ENCODE measurements at places on chromosomes 5 and 9. TPM values are rescaled to one million over a fixed set of nuclear protein-coding genes. Genes with fewer than 3 reads are reported as not detected.

GRCh38 chr5:148401604-148402003, 17.8 kb downstream of the FBXO38 start:
- H3K27me3 ChIP-seq, result no peaks in the 10 kb centered on the region
- DNase-seq, result no peak
- H3K36me3 ChIP-seq, result no peaks in the 10 kb centered on the region
- H3K4me3 ChIP-seq, result no peak overlapping the region

Gene C9
- not detected for total RNA-seq

GRCh38 chr9:91154686-91155085, 207.0 kb downstream of the AUH start:
- no peaks in the 10 kb centered on the region for H3K36me3 ChIP-seq
- H3K27ac ChIP-seq, result no peak overlapping the region
- no peak for DNase-seq
- H3K4me3 ChIP-seq, result no peak overlapping the region
- H3K4me1 ChIP-seq, result peaks cover 3% of the 10 kb centered on the region

- H3K4me1 ChIP-seq, result no peaks in the 10 kb centered on the region
- H3K36me3 ChIP-seq, result no peaks in the 10 kb centered on the region
- DNase-seq, result no peak
- no peak overlapping the region for H3K4me3 ChIP-seq
These were observed 147.5 kb downstream of the LURAP1L start for GRCh38 chr9:12922224-12922866.

DNA sequence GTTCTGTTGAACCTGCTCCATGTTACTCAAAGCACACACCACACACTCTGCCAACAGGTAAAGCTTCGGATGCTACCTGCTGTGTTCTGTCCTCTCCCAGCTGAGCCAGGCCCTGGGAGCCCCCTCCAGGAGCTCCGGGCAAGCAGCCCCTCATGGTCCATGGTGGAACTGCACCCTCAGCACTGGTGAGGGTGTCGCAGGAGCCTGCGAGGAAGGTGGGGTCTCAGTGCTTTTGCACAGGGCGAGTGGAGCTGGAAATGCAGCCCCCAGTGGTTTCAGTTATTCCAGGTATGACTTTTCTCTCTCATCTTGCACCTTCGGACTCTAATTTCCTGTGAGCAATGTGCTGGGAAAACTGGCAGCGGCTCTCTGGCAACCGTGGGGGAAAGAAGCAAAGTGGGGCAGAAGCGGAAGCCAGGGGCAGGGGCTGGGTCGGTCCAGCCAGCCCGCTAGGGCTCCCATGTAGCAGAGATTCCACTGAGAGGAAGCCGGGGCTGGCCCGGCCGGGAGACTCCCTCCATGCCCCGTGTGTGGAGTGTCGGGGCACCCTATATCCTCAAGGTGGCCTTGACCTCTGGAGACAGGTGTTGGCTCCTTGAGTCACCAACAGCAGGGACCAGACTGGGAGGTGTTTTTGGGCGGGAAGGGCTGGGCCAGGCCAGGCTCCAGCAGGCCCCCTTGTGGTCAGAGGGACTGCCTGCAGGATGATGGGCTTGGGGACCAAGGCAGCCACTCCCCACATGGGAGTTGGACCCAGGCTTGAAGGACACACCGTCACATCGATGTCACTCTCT, 75.6 kb upstream of the PRSS3 start:
- no peak overlapping the region for H3K27ac ChIP-seq
- H3K27me3 ChIP-seq, result peaks cover 26% of the 10 kb centered on the region
- no peaks in the 10 kb centered on the region for H3K36me3 ChIP-seq

GRCh38 chr9:71814815-71815214, 46.5 kb upstream of the CEMIP2 start:
- no peaks in the 10 kb centered on the region for H3K27me3 ChIP-seq
- DNase-seq, result no peak

Gene PCDHB3
- 0.64 TPM for total RNA-seq

Gene RAD50
- 47.5 TPM for total RNA-seq

Gene SNX24
- total RNA-seq, result 10.7 TPM

DNA sequence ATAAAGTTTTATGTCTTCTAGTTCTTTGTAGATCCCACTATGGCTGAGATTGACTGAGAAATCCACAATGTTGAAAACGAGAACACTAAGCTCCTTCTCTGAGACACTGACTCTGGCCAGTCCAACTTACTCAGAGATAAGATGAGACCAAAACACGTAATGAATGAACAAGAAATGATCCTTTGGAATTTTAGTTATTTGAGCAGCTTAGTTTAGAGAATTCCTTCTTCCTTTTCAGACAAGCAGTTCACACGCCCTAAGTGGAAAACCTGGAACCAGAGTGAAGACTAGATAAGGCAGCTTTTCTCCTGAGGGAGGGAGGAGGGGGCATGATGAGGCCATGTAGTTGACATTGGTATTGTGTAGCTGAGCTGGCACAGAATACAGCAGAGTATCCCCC, 139.6 kb downstream of the GABRB2 start:
- no peaks in the 10 kb centered on the region for H3K36me3 ChIP-seq
- no peak overlapping the region for H3K27ac ChIP-seq
- no peak overlapping the region for H3K4me3 ChIP-seq
- H3K4me1 ChIP-seq, result no peaks in the 10 kb centered on the region
- H3K27me3 ChIP-seq, result no peaks in the 10 kb centered on the region
- no peak for DNase-seq

DNA sequence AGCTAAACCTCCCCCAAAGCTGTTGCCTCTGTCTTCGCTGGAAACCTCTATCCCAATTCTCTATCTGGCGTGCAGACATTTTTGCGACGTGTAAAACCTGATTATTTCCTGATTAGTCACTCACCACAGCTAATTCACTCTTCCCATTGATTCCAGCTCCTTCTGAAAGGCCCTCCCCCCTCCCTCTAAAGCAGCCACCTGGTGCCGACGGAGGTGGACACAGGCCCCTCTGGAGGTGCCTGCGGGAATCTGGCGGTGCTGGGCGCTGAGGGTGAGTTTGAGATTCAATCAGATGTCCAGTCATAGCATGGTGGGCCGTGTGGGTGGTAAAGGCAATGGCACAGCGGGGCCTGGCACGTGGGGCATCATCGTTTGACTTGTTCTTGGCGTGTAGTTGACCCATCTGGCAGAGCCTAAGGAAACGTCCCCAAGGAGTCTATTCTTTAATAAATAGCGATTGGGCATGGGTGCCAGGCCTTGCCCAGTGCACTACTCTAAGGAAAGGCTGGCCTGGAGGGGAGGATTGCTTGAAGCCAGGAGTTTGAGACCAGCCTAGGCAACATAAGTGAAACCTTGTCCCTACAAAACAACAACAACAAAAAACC, 271.1 kb upstream of the MVB12B start:
- peaks cover 4% of the 10 kb centered on the region for H3K4me1 ChIP-seq
- peaks cover 24% of the 10 kb centered on the region for H3K27me3 ChIP-seq
- DNase-seq, result no peak
- H3K27ac ChIP-seq, result no peak overlapping the region
- no peaks in the 10 kb centered on the region for H3K36me3 ChIP-seq
- H3K4me3 ChIP-seq, result no peak overlapping the region

- H3K27ac ChIP-seq, result no peak overlapping the region
- H3K36me3 ChIP-seq, result no peaks in the 10 kb centered on the region
- no peaks in the 10 kb centered on the region for H3K4me1 ChIP-seq
- DNase-seq, result no peak
- no peak overlapping the region for H3K4me3 ChIP-seq
These were observed 143.4 kb downstream of the MTRR start for GRCh38 chr5:8012131-8012977.

- no peak for DNase-seq
- no peaks in the 10 kb centered on the region for H3K27me3 ChIP-seq
- H3K36me3 ChIP-seq, result no peaks in the 10 kb centered on the region
- no peak overlapping the region for H3K27ac ChIP-seq
- H3K4me1 ChIP-seq, result no peaks in the 10 kb centered on the region
These were observed 105.1 kb downstream of the MSX2 start for GRCh38 chr5:174829511-174829864.

All from transverse colon (tissue), 4 donors.